ENCODE measurements at places on chromosomes 5 and 9.

GRCh38 chr5:172846677-172847076 is 12.6 kb downstream of the ERGIC1 start:
- no peak for DNase-seq

GRCh38 chr9:124290743-124291554 is 33.2 kb downstream of the NEK6 start:
- no peak for DNase-seq

- no peak for DNase-seq
Measured at GRCh38 chr5:96640696-96641095, 21.5 kb upstream of the CAST start.

DNA sequence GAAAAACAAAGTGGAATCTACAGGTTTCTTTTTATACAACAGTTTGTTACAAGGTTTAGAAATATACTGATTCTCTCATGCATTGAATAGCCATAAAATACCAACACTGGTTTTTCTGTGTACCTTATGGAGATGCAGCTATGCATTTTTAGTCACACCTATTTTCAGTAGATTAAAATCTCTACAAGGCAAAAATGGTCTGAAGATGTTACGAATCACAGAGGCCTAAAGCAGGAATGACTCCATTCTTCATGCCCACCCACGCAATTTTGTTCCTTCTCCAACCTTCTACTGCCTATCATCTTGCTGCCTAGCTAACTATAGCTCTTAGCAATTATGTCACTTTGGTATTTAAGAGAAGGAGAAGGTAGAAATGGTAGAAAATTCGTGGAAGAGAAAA is 9.9 kb downstream of the PLK2 start:
- no peak for DNase-seq

GRCh38 chr5:154478224-154478565 is at the start of gene HAND1:
Gene HAND1, minus strand, starts transcription at chr5:154478227. Its CDS starts 219 bp downstream, at chr5:154478008.
- DNase-seq = peak; percentile 71

DNA sequence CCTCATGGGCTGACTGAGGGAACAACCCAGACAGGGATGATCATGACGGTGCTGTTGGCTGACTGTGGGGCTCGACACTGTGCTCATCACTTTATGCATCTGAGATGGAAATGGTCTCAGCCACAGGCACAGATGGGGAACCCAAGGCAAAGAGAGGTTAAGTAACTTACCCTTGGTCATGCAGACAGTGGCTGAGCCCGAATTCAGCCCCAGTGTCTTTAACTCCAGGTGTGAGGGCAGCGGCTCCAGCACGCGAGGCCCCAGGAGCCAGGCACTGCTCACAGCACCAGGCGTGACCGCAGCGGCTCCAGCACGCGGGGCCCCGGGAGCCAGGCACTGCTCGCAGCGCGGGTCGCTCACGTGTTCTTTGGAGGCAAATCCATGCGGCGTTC is 45.3 kb upstream of the FCN1 start:
- DNase-seq = no peak

DNA sequence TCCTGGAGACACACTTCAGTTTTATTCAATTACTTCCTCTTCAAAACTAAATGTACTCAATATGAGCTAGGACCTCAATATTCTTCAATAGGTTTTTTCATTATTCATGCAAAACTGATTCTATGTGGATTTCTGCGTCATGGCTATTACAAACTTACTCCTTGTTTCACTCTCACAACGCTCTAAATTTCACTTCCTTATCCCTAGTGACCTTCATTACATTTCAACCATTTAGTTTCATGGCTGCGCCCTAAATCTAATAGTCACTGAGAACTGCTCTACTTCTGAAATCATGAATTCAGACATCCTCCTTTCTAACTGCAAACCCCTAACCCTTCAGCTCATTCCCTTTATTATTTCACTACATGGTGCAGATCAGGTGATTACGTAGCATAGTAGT is 93.9 kb downstream of the SLC25A46 start:
- DNase-seq = no peak

DNA sequence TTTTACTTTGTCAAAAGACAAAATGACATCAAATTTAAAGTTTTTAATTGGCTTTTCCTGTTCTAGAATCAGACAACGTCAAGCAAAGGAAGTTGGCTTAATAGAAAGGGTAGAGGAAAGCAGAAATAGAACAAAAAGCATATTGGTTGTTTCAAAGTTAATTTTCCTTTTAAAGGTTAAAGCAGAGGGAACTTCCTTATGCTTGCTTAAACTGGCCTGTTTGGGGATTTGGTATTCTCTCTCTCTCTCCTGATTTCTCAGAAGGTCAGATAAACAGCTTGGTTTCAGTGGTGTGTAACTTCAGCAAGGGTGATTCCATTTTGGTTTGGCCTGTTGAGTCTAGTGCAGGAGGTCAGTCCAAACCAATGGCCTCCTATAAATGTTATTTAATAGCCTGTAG is 127.1 kb downstream of the SMARCA2 start:
- DNase-seq = no peak

- DNase-seq = no peak
Measured at GRCh38 chr5:66617226-66617861, 21.2 kb downstream of the MAST4 start.

GRCh38 chr5:166499447-166500240 is 1791.8 kb upstream of the WWC1 start:
- DNase-seq = no peak

GRCh38 chr5:96875791-96876291 is 459 bp upstream of the ERAP2 start:
- no peak for DNase-seq

GRCh38 chr5:152171888-152172287 is 233.2 kb downstream of the NMUR2 start:
- DNase-seq = no peak

- DNase-seq = no peak
Measured at GRCh38 chr5:92605591-92605990, 975.4 kb downstream of the NR2F1-AS1 start.

DNA sequence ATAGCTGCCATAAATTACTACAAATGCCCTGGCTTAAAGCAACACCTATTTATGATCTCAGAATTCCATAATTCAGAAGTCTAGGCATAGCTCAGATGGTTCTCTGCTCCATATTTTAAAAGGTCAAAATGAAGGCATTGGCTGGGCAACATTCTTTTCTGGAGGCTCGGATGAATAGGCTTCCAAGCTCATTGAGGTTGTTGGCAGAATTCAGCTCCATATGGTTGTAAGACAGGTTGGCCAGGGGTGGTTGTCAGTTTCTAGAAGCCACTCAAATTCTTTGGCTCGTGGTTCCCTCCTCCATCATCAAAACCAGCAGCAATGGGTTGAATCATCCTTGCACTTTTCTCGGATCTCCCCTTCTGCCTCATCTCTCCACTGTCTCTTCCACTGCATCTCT is 49.4 kb downstream of the TGFBR1 start:
- DNase-seq = no peak

DNA sequence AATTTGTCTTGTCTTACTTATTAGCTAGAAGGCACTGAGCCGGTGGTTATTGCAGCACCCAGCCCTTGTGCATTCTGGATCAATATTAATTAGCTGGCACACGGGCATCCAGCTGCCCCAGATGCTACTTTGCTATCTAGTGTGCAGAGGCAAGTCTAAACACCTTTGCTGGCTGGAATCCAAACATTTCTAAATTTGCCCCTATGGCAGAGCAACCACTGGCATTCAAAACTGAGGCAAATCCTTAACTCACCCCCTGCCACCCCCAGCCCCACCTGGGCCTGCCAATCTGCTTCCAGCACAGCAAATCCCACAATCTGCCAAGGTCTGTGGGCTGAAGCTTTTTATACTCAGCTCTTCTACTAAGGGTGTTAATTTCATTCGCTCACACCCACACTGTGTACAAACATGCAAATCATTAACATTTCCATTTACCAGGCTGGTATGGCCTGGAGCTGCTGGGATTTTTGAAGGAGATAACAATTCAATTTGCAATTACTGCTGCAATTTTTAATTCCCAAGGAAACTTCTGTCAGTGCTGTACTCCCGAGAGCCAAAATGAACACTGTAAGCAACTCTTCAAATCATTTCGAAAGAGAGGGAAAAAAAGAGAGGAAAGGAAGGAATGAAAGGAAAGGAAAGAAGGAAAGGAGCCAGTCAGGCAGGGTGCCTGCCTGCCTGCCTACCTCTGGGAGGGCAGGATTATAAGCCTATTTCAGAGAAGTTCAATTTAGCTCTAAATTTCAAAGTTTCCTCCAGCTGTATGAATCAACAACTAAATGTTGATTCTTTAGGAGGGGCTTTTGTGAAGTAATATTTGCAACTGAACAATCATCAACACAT is 35.5 kb downstream of the RAPGEF1 start:
- peak; percentile 78 for DNase-seq

DNA sequence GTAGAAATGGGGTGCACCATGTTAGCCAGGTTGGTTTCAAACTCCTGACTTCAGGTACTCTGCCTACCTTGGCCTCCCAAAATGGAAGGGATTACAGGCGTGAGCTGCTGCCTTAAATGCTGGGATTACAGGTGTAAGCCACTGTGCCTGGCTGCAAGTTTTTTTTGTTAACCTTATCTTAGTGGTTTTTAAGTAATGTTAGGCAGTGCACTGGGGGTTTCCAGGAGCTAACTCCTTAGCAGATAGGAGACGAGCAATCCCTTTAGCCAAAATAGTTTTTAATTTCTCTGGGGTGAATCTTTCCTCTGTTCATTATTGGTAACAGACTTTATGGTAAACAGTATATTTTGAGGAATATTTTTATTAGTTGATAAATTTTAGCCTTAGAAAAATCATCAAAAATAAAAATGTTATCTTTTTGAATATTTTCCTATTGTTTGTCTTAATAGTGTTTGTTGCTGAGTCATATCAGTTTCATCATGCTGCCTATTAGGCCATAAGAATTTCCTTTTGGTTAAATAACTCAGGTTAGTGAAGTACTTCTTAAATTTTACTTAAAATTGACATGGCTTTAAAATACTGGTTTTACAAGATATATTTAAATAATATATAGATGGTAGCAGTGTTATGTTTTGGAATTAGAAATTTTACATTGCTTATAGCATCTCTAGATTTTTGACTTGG is 37.9 kb downstream of the LMNB1 start:
- no peak for DNase-seq

DNA sequence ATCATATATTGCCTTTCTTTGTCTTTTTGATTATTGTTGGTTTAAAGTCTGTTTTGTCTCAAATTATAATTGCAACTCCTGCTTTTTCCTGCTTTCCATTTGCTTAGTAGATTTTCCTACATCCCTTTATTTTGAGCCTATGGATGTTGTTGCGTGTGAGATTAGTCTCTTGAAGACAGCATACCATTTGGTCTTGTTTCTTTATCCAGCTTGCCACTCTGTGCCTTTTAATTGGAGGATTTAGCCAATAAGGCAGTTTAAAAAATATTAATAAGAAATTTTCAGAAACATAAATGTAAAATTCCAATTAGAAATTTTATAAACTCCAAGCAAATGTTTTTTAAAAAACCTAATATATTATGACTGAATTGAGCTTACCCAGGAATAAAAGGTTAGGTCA is 24.0 kb downstream of the BTNL8 start:
- no peak for DNase-seq

- peak; percentile 44 for DNase-seq
Measured at GRCh38 chr5:117454716-117455212, 880.1 kb upstream of the SEMA6A start.

DNA sequence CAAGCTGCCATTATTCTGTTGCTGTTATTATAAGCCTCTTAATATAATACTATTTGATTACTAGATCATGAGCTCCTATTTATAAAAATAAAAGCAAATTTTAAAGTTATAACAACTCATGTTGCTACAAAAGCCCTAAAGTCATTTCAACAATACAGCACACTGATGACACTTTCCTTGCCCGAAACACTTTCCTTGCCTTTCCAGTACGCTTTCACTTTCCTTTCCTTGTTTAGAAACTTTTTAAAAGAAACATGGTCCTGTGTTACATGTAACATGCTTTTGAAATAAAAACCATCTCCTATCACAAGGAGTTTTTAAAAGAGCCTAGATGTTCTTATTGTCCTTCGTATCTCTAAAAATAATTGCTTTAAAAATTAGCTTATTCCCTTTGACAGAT is 688.4 kb downstream of the PTPRD start:
- no peak for DNase-seq

- no peak for DNase-seq
Measured at GRCh38 chr9:35515766-35516165, 25.9 kb downstream of the RUSC2 start.

- no peak for DNase-seq
Measured at GRCh38 chr5:54590824-54591223, 73.3 kb downstream of the SNX18 start.

DNA sequence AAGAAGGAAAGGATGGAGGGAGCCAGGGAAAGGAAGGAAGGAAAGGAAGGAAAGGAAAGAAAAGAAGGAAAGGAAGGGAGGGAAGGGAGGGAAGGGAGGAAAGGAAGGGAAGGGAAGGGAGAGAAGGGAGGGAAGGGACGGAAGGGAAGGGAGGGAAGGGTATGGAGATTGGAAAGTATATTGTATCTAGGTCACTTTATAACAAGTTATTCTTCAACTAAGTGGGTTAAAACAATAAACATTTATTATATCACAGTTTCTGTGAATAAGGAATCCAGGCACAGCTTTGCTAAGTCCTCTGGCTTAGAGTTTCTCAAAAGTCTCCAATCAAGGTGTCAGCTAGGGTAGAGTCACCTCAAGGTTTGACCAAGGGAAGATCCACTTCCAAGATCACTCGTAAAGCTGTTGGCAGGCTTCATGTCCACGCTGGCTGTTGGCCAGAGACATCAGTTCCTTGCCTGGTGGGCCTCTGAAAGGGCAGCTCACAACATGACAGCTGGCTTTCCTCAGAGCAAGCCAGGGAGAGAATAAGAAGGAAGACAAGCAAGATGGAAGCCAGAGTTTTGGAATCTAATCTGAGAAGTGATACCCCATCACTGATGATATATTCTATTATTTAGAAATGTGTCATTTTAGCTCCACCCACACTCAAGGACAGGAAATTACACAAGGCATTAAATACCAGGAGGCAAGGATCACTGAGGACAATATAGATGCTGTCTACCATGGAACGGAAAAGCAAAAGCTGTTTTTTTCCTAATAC is 105.1 kb downstream of the DEPDC1B start:
- DNase-seq = no peak

- DNase-seq = no peak
Measured at GRCh38 chr5:74391410-74391809, 249.1 kb downstream of the ENC1 start.

DNA sequence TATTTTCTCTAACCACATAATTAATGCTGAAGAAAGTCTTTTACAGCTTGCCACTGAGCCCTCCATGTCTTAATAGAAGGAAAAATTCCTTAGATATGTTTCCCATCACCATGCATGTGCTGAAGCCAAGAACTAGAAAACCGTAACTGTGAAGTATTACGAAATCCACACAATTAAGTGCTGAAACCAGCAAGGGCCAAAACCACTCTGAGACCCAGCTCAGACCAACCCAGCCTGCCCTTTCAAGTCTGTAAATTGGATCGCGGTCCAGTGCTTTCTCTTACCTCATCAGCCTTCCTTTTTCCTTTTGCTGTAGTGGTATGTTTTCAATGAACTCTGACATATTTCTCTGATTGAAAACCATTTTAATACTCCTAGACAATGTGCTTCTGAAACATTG is 26.3 kb downstream of the SEMA5A start:
- DNase-seq = no peak

DNA sequence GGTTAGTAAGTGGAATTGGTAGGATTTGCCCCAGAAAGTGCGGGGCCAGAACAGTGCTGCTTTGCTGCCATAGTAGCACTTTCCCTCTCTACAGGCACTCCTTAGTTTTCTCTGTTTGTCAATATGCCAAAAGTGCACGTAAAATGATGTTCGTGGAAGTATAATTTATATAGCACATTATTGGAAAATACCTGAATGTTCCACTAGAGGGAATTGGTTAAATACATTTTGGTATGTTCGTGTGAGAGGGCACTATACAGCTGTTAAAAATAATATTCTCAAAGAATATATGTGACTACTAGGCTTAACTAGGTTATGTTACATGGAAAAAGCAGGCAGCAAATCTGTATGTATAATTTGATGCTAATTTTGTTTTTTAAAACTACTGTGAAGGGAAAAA is 184.0 kb upstream of the GDNF start:
- DNase-seq = no peak

Measured in COR-L47 (cell line).